ENCODE measurements at places on chromosomes 5 and 9.
A peak's percentile ranks its signal among the peaks of the same experiment; 100 is the strongest.

GRCh38 chr9:131981116-131981776, 98.4 kb downstream of the MED27 start:
- no peak for DNase-seq

DNA sequence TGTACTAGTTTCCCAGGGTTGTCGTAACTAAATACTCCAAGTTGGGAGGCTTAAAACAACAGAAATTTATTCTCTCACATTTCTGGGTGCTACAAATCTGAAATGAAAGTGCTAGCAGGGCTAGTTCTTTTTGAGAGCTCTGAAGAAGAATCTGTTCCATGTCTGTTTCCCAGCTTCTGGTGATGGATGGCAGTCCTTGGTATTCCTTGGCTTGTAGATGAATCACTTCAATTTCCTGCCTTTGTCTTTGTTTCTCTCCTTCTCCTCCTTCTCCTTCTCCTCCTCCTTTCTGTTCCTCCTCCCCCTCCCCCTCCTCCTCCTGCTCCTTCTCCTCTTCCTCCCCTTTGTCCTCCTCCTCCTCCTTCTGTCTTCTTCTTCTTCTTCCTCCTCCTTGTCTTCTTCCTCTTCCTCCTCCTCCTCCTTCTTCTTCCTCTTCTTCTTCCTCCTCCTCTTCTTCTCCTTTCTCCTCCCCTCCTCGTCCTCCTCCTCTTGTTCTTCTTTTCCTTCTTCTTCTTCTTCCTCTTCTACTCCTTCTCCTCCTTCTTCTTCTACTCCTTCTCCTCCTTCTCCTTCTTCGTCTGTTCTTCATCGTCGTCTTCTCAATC, 104.7 kb upstream of the ANKRD55 start:
- no peak for DNase-seq

GRCh38 chr9:92804727-92805126, 40.1 kb upstream of the BICD2 start:
- DNase-seq: no peak

GRCh38 chr9:26527931-26528330, 364.7 kb downstream of the CAAP1 start:
- no peak for DNase-seq

DNA sequence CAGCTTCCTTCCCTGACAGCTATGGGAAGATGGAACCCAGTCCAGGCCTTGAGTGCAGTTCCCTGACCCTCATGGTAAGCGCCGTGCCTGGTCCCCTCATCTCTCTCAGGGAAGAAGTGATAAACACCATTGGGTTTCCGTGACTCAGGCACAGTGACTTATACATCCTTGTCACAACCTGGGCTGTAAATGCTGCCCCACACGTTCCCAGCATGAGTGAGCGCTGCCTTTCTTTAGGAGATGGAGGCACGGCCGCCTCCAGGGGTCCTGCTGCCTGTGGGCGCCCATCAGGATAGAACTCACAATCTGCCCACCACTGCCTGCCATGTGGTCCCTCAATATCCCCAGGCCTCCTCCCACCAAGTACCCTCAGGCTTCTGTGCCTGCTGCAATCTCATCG, 8.3 kb upstream of the NKD2 start:
- no peak for DNase-seq

GRCh38 chr5:122785294-122785693, 10.4 kb downstream of the SNX2 start:
- DNase-seq: no peak

GRCh38 chr5:73312146-73312871, 136.3 kb downstream of the FOXD1 start:
- peak; percentile 67 for DNase-seq

DNA sequence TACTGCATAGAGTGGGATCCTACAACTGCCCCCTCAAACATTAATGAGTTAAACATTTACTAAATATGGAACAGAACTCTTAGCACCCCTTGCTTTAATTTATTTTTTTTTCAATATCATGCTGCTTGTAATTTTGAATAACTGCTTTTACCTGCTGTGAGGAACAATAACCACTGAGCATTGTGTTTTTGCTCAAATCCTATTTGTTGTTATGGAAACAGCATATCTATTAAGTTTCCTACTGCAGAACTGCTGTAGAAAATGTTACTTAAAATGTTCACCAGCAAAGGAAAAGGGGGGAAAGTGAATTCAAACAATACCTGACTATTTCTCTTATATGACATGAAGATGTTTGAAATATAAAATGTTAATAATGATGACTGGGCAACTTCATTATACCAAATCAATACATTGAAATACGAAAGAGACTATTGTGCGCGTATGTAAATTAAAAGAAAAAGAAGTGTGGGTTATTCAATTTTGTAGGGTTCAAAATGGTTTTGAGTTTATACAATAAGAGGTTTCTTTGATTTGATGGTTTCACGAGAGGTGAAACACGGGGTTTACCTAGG, 1043.8 kb upstream of the NUDT12 start:
- no peak for DNase-seq

- no peak for DNase-seq
These were observed 371.6 kb downstream of the KDM4C start for GRCh38 chr9:7129391-7129790.

Data from activated CD8-positive, alpha-beta T cell treated with anti-CD3 and anti-CD28 coated beads for 36 hours (primary cell).